NCI-H2029 (cell line): ENCODE measurements at places on chromosomes 5 and 9.
A peak's percentile ranks its signal among the peaks of the same experiment; 100 is the strongest.

- DNase-seq = no peak
Observed at GRCh38 chr5:156920861-156921431, 42.1 kb downstream of the TIMD4 start.

DNA sequence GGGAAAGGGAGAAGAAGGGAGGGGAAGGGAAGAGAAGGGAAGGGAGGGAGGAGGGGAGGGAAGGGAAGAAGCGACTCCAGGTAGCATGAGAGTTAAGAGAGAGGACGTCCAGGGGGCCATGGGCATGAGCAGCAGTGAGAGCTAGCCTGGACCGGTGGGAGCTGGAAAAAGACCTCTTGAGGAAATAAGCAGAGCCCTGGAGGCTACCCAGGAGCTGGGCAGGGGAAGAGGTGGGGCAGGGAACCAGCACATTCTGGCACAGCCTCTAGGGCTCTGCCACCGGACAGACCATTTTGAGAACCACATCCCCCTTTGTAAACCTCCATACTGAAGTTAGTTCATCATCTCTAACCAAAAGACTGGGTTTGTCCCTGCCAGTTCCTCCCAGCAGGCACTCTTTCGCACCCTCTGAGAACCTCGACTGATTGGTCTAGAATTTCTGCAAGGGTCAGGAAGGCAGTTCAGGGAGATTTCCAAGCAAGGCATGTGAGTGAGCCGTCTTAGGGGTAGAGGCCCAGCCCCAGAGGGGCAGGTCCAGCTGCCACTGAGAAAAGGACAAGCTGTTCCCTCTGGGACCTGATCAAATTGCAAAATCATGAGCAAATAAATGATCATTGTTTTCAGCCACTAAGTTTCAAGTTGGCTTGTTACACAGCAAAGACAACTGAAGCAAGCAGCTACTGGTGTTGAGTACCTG, 11.6 kb downstream of the NAIF1 start:
- DNase-seq = peak; percentile 57

GRCh38 chr5:167870055-167870454, 421.4 kb upstream of the WWC1 start:
- no peak for DNase-seq

GRCh38 chr5:139854029-139854605, 58.5 kb downstream of the PSD2 start:
- no peak for DNase-seq

- no peak for DNase-seq
Observed at GRCh38 chr5:53368966-53369605, 111.3 kb upstream of the FST start.

- no peak for DNase-seq
Observed at GRCh38 chr5:171543148-171543815, 123.8 kb downstream of the FGF18 start.
